ENCODE measurements at places on chromosomes 4 and X.
A peak's percentile ranks its signal among the peaks of the same experiment; 100 is the strongest.

DNA sequence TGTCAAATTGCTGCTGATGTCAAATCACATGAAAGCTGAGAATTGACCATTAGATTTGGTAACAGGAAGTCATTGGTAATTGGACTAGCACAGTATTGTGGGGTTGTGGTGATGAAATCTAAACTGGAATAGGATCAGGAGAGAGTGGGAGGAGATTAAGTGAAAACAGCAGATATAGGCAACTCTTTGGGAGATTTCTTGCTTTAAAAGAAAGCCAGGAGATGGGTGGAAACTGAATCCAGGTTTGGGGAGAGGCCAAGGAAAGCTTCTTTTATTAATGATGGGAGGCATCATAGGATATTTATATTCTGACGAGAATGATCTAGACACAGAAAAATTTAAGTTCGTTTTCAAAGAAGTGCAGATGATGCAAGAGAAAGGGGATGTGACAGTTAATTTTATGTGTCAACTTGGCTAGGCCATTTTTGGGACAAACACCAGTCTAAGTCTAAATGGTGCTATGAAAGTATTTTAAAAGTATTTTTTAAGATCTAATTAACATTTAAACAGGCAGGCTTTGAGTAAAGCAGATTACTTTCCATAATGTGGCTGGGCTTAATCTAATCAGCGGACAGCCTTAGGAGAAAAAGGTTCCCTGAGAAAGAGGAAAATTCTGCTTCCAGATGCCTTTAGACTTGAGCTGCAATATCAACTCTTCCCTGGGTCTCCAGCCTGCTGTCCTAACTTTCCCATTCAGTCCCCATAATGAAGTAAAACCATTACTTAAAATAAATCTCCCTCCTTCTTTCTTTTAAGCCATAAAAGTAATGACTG is 24.7 kb downstream of the SEC24D start:
- peak; percentile 53 for DNase-seq

DNA sequence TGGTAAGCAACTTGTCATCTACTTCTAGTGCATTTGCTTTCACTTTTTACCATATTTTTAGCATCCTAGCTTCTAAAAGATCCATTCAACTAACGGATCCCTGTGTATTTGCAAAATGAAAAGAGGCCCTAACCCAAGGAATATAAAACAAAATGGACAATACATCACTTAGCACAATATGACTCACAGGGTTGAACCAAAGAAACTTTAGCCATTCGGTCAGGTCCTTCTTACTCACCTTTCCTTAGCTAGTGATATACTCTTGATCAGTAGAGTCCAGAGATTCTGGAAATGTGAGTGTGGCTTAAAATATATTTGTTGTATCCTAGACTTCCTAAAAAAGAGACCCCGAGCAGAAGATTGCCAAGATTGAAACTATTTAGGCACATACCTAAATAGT is 19.5 kb downstream of the TMPRSS11E start:
- no peak for DNase-seq

GRCh38 chr4:2045518-2045951 is 13.6 kb upstream of the NAT8L start:
- DNase-seq: no peak

DNA sequence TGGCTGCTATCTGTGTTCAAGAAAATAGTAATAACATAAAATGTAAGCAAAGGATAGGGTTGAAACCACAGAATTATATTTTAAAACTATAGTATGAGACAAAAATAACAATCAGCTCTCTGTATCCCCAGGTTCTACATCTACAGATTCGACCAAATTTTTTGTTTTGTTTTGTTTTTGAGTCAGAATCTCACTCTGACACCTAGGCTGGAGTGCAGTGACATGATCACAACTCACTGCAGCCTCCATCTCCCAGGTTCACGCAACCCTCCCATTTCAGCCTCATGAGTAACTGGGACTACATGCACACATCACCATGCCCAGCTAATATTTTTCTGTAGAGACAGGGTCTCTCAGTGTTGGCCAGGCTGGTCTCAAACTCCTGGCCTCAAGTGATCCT is 113.2 kb downstream of the MAB21L2 start:
- no peak for DNase-seq

- DNase-seq: no peak
These were observed 90.7 kb upstream of the ADRA2C start for GRCh38 chr4:3675251-3676115.

DNA sequence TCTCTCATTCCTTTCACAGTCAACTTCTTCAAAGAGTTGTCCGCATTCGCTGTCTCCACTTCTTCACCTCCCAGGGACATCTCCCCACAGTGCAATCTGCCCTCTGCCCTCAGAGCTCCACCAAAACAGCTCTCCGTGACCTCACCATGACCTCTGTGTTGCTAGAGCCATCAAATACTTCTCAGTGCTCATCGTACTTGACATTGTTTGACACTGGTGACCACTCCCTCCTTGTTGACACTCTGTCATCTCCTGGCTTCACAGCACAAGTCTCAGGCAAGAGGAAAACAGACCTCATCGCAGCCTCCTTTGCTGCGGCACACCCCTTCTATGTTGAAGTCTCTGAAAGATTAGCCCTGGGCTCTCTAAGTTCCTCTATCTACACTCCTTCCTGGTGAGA is 90.5 kb upstream of the CCDC160 start:
- DNase-seq: no peak

Measured in HS-5 (cell line).